ENCODE measurements at places on chromosomes 13 and 19.

DNA sequence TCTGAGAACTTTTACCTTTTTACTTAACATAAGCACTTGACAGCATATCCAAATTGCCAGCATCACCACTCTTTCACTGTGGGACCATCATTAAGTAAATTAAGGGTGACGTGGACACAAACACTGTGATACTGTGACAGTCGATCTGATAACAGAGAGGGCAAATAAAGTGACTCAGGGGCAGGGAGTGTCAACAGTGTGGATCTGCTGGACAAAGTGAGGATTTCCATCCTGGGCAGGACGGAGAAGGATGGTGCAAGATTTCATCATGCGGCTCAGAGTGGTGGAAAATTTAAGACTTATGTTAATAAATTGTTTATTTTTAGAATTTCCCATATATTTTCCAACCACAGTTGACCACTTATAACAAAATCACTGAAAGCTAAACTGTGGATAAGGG is 60.0 kb upstream of the WDFY2 start:
- no peak for DNase-seq

DNA sequence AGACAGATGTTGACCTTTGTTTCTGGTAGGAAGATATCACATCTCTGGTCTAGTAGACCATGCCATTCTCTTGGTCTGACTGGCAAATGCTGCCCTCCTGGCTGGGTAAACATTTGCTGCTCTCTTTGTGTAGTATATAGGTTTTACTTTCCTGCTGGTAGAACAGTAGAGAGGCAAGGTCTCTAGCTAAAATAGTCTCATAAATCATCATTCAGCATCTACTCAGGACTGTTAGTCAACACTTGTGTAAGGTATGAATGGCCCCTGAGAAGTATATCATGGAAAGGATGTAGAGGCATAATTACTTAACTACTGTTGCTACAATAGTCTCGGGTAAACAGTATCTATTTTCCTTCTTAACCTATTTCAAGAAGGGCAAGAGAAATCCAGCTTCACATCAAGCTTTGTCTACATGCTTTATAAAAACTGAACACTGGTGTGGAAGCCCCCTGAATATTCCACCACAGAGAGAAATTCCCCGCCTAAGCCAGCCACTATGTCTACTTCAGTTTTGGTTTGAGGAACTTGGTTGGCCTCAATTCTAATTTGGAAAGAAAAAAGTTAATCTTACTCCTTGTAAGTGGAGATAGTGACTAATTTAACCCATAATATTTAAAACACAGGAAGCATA is 18.4 kb upstream of the MYCBP2 start:
- no peak for DNase-seq

DNA sequence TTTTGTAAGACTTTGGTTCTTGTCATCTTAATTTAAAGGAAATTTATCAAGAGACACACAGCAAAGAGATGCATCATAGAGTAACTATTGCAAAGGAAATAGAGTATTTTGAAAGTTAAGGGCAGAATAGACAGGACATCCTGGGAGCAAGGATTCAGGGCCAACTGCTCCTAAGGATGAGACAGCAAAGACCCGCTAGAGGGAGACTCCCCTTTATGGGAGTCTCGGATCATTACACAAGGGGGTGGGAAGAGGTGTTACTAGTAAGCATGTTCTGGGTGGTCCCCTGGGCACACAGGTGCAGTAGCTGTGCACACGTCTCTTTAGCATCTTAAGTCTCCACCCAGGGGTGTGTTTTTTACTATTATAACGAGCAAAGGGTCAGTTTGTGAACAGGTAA is 9.6 kb downstream of the ZSCAN5C start:
- DNase-seq: no peak

DNA sequence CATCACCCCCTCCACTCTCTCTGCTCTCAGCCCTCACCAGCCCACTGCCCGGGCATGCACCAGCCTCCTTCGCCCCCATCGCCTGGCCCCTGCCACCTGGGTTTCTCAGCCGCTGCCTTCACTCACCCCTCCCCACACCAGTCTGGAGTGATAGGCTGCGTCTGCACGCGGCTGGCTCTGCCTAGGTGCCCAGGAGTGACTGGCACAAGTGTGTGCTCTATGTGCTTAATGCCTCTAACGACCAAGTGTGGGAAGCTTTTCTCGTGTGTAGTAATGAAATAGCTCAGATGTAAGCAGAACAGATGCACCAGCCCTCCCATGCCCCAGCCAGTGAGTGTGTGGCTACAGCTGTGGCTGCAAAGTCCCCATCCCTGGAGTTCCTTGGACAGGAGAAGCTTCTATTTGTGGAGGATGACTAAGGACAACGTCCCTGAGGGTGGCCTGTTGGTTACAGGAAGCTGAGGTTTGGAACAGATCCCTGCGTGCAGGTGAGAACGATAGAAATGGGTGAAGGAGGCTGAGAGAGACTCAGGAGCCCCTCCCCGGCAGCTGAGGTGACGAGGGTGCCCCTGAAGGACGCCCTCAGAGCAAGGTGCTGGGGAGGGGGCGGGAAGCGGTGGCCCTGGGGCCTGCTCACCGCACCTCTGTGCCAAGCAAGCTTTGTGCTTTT is 35.6 kb downstream of the ATP11A start:
- DNase-seq: no peak

DNA sequence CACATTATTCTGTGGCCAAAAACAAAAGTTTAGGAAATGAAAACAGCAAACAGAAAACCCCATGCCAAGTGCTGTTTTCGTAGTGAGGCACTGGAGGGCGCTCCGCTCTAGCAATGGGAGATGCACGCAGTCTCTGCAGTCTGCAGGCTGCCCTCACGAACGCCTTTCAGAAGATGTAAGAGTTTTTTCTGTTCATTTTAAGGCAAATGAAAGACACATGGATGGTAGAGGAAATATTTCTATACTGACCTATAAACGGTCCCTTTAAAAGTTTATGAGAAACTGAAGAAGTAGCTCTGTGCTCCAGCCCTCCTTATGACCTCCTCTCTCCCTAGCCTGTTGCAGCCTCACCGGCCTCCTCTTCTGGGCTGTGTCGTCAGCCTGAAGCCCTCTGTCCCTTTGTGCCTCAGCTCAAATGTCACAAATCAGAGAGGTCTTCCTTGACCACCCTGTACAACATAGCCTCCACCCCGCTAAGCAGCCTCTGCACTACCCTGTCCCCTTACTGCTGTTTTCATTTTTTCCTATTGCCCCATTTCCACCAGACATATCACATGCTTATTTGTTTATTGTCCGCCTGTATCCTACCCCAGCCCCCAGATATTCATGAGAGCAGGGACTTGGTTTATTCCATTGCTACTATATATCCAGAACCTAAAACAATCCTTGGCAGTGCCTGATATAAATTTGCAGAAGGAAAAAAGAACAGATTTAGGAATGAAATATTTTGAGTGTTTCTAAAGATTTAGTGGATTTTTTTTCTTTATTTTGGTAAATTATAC is 116.4 kb downstream of the TM9SF2 start:
- DNase-seq: no peak

GRCh38 chr13:114248011-114248410 is 13.3 kb downstream of the CDC16 start:
- no peak for DNase-seq

DNA sequence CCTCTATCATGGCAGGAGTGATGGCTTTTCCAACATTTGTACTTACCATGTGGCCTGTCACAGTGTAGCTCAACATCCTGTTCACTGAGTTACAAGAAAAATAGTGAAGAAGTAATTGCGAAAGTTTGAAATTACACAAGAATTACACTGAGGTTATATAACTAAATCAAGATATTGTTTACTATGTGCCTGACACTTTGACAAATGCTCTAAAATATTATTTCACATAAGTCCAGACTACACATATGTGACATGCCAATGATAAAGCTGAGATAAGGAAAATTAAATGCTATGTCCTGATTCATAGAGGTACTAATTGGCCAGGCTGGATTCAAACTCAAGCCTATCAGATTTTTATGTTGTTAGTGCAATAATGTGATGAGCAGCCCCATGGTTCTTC is 451.7 kb downstream of the PCDH9 start:
- no peak for DNase-seq

DNA sequence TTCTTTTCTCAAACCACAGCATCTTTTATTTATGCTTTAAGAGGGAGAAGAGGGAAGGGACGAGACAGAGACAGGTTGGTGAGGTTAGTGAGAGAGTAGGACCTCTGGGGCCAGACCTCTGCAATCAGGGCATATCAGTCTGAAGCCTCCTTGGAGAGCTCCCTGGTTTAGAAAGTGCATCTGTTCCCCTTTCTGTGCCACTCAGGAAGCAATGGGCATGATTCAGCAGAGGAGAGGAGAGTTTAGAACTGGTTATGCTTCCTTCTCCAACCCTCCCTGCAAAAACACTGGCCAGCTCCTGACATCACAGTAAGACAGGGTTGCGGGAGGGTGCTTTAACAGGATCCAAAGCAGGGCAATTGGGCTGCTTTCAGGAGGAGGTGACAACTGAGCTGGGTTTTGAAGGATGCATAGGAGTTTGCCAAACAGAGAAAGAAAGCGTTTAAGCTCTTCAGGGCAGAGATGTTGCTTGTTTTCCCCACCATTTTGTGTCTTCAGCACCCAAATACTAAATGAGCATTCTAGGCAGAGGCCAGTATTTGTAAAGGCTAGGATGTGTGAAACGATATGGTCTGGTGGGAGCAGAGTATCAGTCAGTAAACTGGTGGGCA is 33.1 kb downstream of the CERS4 start:
- DNase-seq: no peak

DNA sequence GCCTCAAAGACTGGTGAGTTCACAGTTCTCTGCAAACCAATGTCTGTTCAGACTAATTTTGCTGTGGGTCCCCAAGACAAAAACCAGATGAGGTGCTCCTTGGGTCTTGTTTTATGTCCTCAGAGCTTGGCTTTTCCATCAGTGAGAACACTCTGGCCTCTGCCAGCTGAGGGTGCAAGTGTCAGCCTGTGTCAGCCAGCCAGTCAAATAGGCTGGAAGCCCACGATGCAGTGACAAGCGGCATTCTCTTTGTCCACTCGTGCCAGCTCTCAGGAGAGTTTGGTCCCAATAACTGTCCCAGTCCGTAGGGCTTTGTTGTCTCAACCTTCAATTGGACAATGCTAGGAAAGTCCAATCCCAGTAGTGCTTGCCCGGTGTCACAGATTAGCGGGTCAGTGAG is 9.4 kb upstream of the AKT2 start:
- DNase-seq: no peak

- no peak for DNase-seq
These were observed 161.5 kb upstream of the STARD13 start for GRCh38 chr13:33446821-33447725.

GRCh38 chr13:31377946-31378345 is 178.2 kb downstream of the B3GLCT start:
- DNase-seq: no peak

GRCh38 chr19:30605333-30605732 is 233.1 kb downstream of the ZNF536 start:
- no peak for DNase-seq

GRCh38 chr19:49019242-49019932 is 2.5 kb upstream of the LHB start:
- peak; percentile 52 for DNase-seq
